ENCODE measurements at places on chromosomes 5 and 9.

DNA sequence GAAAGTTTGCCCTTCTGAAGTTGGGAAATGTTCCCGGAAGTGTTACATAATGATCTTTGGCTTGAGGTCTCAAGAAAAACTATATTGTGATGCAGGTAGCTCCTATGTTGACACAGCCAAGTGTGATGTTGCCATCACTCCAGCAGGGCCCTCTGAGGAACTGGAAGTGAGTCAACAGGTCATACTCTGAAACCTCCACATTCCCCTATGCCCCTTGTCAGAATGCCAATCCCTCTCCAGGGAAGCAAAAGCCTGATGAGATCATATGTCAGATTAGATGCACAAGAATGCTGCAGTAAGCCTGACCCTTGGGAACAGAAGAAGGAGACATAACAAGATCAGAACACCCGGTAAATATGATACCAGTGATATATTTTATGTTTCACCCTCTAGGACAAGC lies 66.8 kb upstream of the ITGA2 start:
- no peak for DNase-seq

DNA sequence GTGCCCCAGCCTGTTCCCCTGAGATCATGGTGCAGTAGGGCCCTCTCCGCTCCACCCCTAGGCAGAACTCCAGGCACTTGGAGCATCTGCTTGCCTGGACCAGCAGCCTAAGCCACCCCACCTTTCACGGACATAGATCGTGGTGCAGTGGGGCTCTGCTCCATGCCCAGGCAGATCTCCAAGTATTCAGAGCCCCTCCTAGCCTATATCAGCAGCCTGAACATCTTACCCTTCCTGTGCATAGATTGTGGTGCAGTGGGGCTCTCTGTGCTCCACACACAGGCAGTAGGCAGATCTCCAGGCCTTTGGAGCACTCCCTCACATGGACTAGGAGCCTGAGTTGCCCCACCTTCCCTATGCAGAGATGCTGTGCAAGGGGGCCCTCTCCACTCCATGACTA lies 103.0 kb downstream of the GLIS3 start:
- no peak for DNase-seq

DNA sequence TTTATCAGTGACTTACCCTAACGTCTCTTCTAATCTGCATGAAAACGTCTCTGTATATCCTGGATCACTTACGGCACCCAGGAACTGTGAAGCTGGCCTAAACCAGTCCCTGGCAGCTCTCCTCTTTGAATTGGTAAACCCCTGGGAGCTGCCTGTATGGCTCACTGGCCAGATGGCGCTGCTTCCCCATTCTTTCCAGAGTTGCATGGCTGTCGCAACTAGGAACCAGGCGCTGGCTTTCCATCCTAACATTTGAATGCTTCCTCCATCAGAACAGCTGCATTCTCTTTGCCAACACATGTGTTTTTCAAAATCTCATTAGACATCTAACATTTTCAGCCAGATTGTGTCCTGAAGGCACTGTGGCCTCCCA lies 8.0 kb upstream of the PCA3 start:
- no peak for DNase-seq

- no peak for DNase-seq
Observed at GRCh38 chr5:1497795-1498622, 25.8 kb downstream of the LPCAT1 start.

DNA sequence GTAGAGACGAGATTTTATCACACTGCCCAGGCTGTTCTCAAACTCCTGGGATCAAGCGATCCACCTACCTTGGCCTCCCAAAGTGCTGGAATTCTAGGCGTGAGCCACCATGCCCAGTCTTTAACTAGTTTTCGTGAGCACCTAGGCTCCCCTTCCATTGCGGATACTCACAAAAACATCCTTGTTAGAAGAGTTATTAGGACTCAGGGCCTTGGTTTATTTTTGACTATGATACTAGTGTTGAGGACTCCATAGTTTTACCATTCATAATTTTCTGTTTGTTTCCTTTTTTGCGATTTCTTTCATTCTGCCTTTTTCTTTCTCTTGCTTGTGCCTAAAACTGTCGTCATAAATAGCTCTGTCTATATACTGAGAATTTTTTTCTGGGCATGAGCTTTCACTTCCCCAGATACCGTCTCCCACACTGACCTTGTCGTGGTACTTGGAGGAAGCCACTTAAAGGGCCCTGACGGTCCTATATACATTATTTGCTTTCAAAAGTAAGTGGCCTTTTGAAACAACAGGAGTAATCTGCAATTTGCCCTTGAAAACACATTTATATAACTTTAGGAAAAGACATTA lies 5.2 kb downstream of the F2R start:
- DNase-seq, result no peak

DNA sequence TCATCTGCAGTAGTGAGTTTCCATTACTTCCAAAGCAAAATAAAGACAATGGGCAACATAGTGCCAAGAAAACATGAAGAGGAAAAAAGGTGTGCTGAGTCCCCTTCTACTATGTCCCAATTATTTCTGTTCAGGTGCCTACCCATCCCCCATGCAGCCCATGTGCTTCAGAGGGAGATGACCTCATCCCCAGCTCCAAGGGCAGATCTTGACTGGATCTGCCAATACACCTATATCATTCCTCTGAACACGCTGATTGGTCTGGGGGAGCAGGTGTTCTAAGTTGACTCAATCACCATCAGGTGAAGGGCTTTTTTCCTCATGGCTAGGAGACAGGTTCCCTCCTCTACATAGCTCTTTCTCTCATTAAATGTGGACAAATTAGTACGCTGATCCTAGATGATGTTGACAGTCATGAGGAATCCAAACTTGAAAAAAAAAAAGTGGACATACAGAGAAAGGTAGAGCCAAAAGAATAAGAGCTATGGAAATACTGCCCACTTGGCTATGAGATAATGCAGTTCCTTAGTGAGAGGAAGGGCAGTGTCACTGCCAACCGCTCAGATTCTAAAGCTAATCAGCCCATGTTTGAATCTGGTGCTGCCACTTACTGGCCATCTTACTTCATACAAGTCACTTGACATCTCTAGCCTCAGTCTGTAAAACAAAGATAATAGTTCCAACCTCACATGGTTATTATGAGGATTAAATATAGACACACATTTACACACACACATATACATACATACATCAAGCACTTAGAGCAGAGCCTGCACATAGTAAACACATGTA lies 23.1 kb downstream of the PRELID2 start:
- DNase-seq, result no peak

DNA sequence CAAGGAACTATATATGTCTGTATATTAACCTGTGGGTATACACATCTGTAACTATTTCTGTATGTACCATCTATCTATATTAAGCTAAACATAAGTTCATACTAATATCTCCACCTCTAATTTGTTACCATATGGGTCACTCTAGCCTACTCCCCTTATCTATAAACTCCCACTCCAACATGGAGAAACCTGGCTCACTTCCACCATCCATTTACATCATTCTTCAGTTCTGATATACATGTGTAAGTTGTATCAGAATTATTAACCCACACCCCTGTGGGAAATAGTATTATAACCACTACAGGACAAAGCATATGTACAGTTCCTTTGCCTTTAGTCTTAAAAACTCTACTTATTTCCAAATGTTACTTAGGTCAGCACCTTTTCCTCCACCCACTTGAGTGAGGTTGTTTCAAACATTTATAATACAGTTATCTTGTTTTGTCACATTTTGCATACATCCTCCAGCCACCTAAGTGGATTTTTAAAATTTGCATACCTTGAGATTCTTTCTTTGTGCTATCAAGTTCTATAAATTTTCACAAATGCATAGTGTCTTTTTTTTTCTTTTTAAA lies 10.6 kb downstream of the NDFIP1 start:
- no peak for DNase-seq

DNA sequence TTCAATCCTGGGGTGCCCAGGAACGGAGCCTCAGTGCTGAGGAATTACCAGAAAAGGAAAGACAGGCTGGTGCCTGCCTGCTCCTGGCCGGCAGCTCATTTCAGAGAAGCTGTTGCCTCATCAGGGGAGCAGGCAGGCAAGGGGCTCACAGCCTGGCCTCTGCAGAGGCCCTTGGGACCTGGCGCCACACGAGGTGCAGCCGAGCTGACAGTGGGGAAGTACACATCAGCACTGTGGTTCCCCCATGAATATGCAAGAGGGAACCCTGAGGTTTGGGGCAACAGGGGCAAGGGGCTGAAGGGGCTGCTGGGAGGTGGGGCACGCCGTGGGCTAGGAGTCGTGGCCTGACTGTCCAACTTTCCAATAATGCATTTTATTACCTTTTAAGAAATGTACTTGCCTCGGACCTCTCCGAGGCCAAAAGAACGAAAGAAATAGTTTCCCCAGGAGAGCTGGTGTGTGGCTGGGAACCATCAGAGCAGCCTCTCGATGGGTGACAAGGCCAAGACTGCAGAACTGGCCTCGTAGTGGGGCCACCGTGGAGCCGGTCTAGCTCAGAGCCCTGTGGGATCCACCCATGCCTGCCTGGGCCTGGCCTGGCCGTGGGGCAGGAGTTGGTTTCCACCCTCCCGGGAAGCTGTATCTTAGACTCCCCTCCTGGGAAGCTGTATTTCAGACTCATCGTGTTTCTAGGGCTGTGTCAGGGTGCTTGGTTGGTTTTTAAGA lies 198.6 kb downstream of the PAX5 start:
- no peak for DNase-seq

DNA sequence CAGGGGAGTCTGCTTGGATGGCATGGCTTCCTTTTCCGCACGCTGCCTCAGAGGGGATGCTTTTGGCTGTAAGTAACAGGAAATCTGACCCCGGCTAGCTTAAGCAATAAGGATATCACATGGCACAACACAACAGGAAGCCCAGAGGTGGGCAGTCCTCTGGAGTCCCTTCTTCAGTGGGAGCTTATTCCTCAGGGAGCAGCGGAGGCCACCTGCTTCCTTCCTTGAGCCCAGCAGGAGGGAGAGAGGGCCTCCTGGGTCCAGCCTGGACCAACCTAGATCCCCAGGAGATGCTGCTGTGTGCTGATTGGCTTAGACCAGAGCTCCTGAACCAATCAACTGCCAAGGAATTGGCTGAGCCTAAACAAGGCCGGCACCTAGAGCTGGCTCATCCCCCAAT lies 66.3 kb downstream of the C9orf50 start:
- DNase-seq, result no peak

GRCh38 chr9:99056886-99057664 lies 47.8 kb upstream of the TGFBR1 start:
- no peak for DNase-seq

- no peak for DNase-seq
Observed at GRCh38 chr5:112795944-112796678, 58.4 kb downstream of the APC start.

GRCh38 chr5:139363937-139364336 lies 19.2 kb downstream of the SLC23A1 start:
- no peak for DNase-seq

GRCh38 chr9:72365525-72366256 lies 683 bp upstream of the ZFAND5 start:
- no peak for DNase-seq

GRCh38 chr9:130535818-130536521 lies 43.4 kb upstream of the FUBP3 start:
- no peak for DNase-seq

GRCh38 chr9:124217836-124218437 lies 39.8 kb upstream of the NEK6 start:
- no peak for DNase-seq

DNA sequence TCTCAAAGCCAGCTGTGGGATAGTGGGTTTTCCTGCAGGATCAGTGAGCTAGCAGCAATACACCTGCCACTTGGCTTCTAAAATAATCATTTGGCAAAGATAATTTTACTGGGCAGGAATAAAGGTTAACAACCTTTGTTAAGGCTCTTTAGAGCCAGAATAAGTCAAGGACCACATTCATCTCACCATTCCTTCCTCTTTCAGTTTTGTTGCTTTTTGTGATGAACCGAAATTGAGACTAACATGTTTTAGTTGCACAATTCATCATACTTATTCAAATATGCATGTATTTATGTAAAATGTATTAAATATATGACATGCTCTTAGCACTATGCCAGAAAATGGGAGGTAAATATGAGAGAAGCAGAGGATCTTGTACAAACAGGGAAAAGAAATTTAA lies 824.4 kb upstream of the TYRP1 start:
- DNase-seq, result no peak

DNA sequence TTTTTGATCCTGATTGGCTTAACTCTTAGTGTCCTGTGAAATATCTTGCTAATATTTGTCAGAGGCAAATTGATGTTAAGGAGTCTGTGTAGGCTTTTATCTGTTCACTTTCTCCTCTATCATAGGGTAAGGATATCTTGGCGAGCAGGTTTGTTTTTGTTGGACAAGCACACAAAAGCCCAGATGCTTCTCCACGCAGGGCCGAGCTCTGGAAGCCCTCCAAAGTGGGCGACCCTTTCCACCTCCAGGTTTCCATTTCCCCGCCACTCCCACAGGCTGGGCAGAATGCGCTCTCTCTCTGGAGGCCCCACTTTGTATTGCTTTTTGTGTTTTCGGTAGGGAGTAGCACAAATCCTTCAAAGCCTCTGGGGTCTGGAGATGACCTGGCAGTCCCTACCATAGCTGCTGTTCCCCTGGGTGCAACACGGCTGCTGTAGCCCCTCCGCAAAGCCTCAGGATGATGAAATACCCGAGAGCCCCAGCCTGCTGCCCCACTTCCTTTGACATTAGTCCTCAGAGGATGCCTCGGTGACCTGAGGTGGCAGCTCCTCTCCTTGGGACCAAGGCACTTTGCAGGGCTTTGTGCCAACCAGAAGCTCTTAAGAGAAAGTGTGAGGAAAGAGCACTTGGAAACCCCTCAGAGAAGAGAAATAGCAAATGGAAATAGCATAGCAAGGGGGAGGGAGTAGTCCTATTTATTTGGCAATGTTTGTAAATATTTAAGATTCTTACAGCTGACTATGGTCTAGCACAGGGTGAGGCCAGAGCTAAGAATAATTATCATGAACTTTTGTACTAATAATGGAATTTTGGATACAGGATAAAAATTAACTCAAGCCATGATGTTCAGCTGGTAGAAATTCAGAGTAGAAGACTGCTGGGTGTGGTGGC lies 122.8 kb downstream of the ARHGEF28 start:
- DNase-seq, result no peak

- no peak for DNase-seq
Observed at GRCh38 chr9:86376016-86376415, 21.8 kb upstream of the TUT7 start.

DNA sequence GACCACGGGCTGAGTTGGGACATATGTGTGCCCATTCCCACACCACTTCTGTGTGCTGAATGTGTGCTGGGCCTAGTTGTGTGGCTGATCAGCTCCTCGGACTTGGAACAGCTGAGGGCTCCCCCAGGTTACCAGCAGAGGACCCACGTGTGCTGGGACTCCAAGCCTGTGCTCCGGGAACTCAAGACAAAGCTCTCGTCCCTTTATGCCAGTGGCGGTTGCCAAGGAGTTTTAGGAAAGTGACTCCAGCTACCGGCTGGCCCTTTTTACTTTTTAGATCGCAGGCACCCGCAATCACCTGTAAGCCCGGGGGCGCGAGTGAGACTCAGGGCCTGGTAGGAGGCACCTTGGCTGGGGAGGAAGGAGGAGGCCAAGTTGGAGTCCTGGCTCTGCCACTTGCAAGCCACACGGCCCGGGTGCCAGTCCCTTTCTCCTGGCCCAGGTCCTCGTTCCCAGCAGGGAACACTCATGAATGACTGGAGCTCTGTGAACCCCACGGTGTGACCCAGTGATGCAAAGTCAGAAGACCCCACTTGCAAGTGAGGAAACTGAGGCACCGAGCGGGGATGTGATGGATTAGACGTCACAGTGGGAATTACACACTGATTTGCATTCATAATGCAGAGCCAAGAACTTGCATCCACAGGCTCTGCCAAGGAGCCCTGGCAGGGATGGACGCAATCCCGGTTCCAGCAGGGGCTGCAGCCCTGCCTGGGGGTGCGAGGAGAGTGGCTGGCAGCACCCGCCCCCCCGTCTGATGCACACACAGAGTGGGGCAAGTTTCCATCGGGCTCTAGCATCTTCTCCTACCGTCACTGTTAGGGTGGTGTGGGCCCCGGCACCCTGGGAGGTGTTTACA lies 26.9 kb downstream of the CRB2 start:
- DNase-seq, result no peak

Data from CMK (cell line).